ENCODE measurements at places on chromosomes 2 and 18.

DNA sequence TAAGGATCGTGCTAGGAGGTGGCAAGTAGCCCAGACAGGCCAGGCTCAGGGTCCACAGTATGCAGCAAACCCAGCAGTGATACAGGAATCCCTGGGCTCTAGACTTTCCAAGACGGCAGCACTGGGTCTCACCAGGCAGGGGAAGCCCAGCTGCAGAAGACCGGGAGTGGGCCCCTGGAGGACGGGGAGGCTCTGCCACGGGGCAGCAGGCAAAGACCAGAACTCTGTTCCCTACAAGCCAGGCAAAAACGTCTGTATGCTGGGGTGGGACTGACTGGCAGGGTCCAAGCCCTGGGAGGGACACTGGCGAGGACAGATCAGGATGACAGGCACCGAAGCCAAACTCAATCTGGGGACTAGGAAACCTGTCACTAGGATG is 98.9 kb upstream of the SEC11C start:
- no peak for DNase-seq

- no peak for DNase-seq
These were observed 949.8 kb upstream of the LRATD1 start for GRCh38 chr2:13682540-13683272.

- no peak for DNase-seq
These were observed 210.6 kb downstream of the TMEM247 start for GRCh38 chr2:46689993-46690392.

DNA sequence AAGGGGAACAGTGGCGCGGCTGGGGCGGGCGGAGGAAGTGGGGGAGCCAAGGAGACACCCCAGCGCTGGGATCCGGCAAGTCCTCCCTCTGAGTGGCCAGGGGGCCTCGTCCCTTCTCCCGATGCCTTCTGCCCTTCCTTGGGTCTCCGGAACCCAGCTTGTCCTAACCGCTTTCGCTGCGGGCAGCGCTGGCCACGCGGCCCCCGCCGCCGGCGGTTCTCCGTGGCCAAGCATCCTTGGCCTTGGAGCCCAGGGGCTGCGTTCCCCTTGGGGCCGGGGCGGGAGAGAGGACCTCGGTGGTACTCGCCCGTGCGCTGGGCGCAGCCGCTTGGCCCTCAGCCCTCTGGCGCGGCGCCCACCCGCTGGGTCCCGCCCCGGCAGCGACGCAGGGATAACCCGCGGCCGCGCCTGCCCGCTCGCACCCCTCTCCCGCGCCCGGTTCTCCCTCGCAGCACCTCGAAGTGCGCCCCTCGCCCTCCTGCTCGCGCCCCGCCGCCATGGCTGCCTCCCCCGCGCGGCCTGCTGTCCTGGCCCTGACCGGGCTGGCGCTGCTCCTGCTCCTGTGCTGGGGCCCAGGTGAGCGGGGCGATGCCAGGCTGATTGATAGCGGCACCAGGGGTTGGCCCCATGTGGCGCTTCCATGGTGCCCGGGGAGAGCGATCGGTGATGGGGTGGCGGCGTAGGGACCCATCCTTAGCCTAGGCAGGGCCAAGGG is 128.7 kb downstream of the UXS1 start:
- no peak for DNase-seq

GRCh38 chr2:53450923-53451322 is 316.7 kb upstream of the CHAC2 start:
- no peak for DNase-seq

GRCh38 chr2:65062843-65063825 is 6.9 kb downstream of the CEP68 start:
- no peak for DNase-seq

GRCh38 chr2:67900826-67901225 is 162.0 kb downstream of the C1D start:
- no peak for DNase-seq

DNA sequence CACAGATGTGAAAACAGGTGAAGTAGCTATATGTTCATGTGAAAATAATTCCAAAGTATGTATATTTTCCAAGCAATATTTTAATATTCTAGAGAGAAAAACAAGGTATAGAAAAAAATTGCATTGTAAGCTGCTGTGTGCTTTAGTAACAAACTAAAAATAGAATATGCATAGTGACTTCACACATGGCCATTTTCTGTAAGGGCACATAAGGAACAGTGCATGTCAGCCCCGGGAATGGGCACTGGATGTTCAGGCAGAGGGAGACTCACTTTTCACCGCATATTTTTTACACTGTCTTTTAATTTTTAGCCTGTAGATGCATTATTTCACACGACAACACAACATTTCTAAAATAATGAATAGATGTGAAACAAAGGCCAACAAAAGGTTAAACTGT is 46.0 kb downstream of the CMPK2 start:
- no peak for DNase-seq

- DNase-seq: no peak
These were observed at the start of gene PID1 for GRCh38 chr2:229270551-229271410. Gene PID1, minus strand, starts transcription at chr2:229271287. Its CDS starts 244 bp downstream, at chr2:229271043.

DNA sequence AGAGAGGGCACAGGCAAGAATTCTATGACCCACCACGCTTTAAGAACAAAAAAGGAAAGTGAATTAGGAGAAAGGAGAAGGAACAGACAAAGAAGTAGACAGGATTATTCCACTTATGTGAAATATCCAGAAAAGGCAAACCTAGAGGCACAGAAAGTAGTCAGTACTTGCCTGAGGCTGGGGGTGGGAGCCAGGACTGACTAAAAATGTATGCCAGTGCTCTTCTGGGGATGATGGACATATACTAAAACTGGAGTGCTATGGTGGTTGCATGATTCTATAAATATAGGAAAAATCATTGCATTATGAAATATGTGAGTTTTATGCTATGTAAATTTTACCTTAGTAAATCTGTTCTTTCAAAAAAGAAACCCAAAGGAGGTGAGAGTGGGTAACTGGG is 73.9 kb upstream of the TTN start:
- no peak for DNase-seq

GRCh38 chr18:12409469-12409868 is 1.7 kb downstream of the PRELID3A start:
- no peak for DNase-seq

- DNase-seq: no peak
These were observed 121.8 kb downstream of the DDX1 start for GRCh38 chr2:15713475-15713874.

- DNase-seq: no peak
These were observed 49.1 kb upstream of the MYCN start for GRCh38 chr2:15890936-15891905.

- DNase-seq: no peak
These were observed 746.6 kb downstream of the CBLN2 start for GRCh38 chr18:71797554-71797953.

- no peak for DNase-seq
These were observed 41.0 kb upstream of the DOCK10 start for GRCh38 chr2:225083276-225083675.

DNA sequence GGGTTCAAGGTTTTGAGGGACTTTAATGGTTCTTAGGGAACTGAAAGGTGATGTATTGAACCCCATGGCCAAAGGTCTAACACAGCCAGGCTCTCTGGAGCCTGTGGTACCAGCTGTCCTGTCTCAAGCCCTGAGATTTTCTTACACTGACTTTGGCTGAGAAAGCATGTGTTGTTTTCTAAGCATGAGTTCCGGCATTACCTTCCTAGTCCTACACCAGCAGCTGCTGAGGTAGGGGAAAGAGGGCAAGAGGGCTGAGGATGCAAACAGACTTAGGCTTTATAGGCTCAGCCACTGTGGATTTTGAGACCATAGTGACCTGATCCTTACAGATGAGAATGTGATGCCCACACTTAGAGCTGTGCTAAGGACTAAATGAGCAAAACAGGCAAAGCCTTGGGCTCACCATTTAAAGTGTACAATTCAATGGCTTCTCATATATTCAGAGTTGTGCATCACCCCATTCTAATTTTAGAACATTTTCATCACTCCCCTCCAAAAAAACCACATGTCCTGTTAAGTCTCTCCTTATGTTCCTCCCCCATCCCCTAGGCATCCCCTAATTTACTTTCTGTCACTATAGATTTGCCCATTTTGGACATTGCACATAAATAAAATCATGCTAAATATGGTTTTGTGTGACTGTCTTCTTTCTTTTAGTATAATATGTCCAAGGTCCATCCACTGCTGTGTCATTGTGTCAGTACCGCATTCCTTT is 99.7 kb upstream of the OTOS start:
- no peak for DNase-seq

Measured in stimulated activated CD4-positive, alpha-beta T cell treated with anti-CD3 and anti-CD28 coated beads, Interleukin-1b, Interleukin-23, amount 100 ng/mL, for 1 hour (primary cell).